ENCODE measurements at places on chromosomes 6 and 20.

GRCh38 chr6:51855310-51856082 lies 231.9 kb downstream of the PKHD1 start:
- DNase-seq = no peak

DNA sequence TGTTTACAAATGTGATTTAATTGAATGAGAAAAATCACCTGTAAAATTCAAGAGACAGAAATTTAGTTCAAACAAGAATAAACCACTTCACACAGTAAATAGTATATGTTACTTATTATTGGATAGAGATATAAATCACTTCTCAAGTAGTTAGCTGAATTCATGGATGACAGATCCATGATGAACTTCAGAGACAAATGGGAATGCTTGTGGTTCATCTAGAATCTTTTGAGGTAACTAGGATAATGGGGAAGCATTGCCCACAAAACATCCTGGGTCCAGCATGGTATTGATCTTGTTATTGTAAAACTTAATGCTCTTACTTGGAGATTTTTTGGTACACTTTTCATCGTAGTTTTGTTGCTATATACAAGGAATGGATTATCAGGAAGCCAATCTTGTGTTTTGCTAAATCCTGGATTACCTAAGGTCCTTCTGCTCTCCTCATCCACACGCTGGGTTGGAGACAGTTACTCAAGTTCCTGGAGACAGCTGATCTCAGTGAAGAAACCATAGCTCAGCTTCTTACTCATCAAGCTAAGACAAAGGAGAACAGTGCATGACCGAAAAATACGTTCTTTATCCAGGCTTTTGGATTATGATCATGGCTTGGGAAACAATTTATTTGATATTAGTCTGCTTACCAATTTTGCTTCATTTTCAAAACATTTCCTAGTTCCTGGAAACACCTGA lies 142.5 kb upstream of the PREP start:
- DNase-seq = no peak

- DNase-seq = peak; percentile 70
Observed at GRCh38 chr20:10218536-10219451, at the start of gene SNAP25. Gene SNAP25 (plus strand): TSS chr20:10218830. CDS start chr20:10275492, 56,662 bp downstream.

DNA sequence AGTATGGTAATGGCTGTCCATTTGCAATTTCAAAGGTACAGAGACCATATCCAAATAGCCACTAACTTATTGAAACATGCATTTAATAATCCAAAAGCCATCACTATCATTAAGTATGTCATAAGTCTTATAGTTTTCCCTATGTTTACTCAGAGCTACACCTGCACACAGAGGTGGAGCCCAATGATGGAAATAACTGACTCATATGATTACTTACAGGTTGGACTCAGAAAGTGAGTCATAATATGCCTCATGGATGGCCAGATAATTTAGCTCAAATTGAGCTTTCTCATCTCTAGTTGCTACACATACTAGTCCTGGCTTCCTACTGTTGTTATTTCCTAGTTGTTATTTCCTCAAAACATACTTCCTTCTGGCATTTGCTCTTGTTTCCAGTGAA lies 104.4 kb upstream of the KHDRBS2 start:
- no peak for DNase-seq

DNA sequence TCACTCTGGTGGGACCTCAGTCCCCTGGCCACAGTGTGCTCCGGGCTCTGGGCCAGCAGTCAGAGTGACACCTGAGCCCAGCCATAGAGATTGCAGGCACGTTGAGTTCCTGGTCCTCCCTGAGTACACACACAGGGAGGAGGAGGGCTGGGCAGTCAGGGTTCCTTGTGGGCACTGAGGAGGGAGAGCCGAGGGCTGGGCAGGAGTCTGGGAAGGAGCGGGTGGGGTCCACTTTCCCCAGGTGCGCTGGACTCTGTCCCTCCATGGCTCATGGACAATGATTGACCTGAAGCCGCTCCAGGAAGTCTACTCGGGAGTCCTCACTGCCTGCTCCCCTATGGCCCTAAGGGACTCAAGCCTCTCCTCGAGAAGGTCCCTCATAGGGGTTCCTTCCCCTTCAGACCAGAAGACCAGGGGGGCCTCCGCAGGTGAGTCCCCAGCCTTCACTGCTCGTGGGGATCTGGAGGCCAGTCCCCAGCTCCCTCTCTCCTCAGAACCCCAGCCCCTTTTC lies 1.1 kb downstream of the SLC44A4 start:
- DNase-seq = peak; percentile 42

GRCh38 chr20:20225325-20226043 lies 142.4 kb upstream of the INSM1 start:
- no peak for DNase-seq

All from right cardiac atrium (tissue), 5 donors.